ENCODE measurements at places on chromosomes 16 and 17.

DNA sequence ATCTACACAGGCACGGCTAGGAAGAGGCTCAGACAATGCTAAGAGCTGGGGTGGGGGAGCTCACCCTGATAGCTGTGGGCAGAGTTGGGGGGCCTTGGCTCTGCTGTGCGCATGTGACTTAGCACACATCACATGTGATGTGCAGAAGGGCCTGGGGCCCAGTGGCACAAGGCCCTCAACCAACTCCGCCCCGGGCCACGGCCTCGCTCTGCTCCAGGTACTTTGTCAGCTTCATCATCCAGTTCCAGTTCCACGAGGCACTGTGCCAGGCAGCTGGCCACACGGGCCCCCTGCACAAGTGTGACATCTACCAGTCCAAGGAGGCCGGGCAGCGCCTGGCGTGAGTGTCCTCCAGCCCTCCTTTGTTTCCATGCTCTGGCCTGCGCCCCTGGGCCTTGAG, 19.3 kb downstream of the ACE start:
- no peak for DNase-seq

GRCh38 chr17:75899767-75900468, 3.2 kb upstream of the TRIM65 start:
- DNase-seq: no peak

GRCh38 chr17:7572338-7572587, 7.2 kb upstream of the CD68 start:
- no peak for DNase-seq

GRCh38 chr16:89476379-89476778, 14.0 kb downstream of the ANKRD11 start:
- no peak for DNase-seq

DNA sequence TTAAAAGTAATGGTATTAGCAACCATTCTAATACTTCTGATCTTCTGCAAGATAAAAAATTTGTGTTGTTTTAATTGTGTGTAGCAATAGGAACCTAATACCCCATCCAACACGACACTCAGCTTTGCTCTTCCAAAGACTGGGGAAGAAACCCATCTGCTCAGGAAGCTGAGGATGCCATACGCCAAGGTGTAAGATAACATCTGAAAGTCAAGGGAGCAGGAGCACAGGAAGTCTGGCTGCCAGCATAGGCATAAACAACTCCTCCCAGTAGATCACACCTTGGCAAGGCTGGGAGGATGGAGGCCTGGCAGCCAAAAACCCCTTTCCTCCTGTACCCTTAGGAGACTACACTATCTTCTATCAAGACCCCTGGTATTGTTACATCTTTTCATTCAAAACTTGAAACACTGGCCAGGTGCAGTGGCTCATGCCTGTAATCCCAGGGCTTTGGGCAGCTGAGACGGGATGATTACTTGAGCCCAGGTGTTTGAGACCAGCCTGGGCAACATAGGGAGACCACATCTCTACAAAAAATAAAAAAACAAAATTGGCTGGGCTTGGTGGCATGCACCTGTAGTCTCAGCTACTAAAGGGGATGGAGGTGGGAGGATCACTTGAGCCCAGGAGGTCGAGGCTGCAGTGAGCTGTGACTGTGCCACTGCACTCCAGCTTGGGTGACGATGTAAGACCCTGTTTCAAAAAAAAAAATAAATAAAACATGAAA, 5.7 kb upstream of the SPHK1 start:
- no peak for DNase-seq

- no peak for DNase-seq
Measured at GRCh38 chr17:81520021-81520901, 7.7 kb upstream of the ACTG1 start.

- DNase-seq: no peak
Measured at GRCh38 chr17:37743875-37744632, 805 bp downstream of the HNF1B start.

DNA sequence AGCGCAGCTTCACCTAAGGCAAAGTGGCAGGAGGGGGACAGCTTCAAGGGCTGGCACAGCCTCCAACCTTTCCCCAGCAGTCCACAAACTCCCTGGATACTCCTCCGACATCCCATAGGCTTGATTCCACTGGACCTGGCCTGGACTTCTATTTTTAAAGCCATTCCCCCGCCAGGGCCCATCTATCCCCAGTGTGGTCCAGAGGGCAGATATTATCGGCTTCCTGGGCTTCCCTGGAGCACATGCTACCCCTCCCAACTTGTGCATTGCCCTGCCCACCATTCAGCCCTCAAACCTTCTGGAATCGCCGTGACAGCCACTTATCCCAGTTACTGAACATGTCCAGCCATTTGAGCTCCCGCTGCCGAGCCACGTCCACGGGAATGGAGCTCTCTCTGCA, 5.1 kb downstream of the TBC1D10B start:
- DNase-seq: no peak

DNA sequence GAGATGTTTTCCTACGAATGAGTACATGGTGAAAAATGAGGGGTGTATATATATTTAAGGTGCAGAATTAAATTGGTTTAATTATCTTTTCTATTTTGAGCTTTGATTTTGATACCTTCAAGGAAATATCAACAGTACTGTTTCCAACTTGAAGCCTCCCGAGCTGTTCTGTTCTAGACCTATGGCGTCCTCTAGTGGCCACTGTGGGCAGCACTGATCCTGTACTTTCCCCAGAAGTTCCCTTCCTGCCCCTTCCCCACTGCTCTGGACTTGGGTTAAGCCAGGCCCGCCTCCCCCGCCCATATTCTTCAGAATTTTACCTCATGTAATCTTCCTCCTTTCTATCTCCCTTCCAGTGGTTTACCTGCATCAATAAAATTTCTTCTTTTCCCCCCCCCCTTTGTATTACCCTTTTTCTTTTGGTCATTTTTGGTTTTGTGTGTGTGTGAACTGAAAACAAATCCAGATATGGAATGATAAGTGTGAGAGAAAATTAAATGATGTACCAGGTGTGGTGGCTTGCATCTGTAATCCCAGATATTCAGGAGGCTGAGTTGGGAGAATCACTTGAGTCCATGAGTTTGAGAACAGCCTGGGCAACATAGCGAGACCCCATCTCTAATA, 1643.5 kb downstream of the TP53TG3F start:
- no peak for DNase-seq

Measured in stimulated activated CD8-positive, alpha-beta memory T cell treated with anti-CD3 and anti-CD28 coated beads, Interleukin-4, amount 100 ng/mL, for 1 hour (primary cell).